ENCODE measurements at places on chromosomes 11 and 22. TPM values are rescaled to one million over a fixed set of nuclear protein-coding genes. Genes with fewer than 3 reads are reported as not detected.

DNA sequence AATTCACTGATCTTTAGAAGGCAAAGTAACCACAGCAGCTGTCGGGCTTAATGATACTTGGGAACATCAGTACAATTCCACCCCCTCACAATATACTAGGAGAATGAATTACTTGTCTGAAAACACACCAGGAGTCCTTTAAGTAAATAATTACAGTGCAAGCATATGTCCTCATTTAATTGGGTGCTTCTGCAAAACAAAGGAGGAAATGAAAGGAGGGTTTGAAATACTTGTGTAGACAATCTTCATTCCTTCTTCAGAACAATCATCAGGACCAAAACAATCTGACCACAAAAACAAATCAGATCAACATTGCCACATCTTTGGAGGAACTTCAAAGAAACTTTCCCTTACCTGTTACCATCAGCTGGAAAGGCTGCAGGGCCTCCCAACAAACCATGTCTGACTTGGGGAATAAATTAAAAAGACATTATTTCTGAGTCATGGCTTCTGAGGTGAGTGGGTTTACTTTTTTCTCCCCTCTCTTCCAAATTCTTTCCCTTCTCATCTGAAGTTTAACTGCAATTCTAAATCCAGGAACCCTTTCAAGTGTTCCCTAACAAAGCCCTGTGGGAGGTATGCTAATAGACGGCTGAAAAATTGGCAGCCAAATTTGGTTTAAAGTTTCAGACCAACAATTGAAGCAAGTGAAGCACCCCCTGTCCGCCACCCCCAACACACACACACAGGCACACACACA, 12.5 kb upstream of the CCDC117 start:
- no peak for DNase-seq

The MMP27 gene
- total RNA-seq, result not detected

DNA sequence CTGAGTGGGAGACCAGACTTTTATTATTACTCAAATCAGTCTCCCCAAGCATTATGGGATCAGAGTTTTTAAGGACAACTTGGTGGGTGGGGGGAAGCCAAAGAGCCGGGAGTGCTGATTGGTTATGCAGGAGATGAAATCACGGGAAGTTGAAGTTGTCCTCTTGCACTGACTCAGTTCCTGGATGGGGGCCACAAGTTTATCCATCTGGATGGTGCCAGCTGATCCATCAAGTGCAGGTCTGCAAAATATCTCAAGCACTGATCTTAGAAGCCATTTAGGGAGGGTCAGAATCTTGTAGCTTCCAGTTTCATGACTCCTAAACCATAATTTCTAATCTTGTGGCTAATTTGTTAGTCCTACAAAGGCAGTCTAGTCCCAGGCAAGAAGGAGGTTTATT, 53.5 kb upstream of the LMO1 start:
- DNase-seq, result no peak

The CHRM1 gene
- not detected for total RNA-seq

The KCTD14 gene
- total RNA-seq, result 4.1 TPM

Data from omental fat pad (tissue), 4 donors.